NCI-H2107 (cell line): ENCODE measurements at places on chromosomes 13 and 19.

- DNase-seq, result no peak
These were observed 376.0 kb downstream of the DACH1 start for GRCh38 chr13:71491010-71491409.

- DNase-seq, result no peak
These were observed 7.7 kb downstream of the PLEKHF1 start for GRCh38 chr19:29672933-29673336.

- no peak for DNase-seq
These were observed 3.9 kb upstream of the RCBTB2 start for GRCh38 chr13:48536621-48537250.

GRCh38 chr13:97615266-97615665, 181.3 kb downstream of the RAP2A start:
- no peak for DNase-seq

DNA sequence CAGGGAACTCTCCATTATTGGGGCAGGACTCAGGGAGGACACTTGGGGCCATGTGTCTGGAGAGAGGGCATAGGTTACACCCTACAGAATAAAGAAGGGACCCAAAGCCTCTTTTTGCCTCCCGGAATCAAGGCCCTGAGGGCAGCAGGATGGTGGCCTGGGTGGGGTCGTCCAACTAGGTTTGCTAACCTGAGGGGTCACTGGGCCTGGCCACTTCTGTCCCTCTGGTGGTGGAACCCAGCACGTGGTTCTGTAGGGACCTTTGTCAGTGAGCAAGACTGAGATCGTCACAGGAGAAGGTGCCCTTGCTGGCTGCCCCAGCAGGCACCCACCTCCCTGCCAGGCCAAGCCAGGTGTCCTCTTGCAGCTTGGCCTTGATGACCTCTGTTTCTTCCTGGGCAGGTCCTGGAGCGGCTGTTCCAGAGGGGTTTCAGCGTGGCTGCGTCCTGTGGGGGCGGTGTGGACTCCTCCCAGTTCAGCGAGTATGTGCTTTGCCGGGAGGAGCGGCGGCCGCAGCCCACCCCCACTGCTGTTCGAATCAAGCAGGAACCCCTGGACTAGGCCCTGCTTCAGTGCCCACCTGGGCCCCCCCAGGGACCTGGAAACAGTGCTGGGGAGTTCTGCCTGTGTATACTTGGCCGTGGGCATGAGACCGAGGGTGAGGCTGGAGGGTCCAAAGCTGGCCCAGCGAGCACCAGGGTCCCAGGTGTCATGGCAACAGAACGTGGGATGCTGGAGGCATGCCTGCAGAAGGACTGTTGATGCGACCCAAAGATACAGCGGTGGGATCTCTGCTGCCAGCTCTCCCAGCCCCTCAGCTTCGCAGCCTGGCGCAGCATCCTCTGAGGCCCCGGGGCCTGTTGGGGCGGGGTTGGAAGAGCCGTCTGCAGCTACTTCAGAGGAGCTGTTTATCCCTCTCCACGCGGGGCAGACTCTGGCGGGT, 16.0 kb downstream of the KCTD15 start:
- DNase-seq, result no peak
